Tibial nerve (tissue), 4 donors: ENCODE measurements at places on chromosomes 5 and 9.

DNA sequence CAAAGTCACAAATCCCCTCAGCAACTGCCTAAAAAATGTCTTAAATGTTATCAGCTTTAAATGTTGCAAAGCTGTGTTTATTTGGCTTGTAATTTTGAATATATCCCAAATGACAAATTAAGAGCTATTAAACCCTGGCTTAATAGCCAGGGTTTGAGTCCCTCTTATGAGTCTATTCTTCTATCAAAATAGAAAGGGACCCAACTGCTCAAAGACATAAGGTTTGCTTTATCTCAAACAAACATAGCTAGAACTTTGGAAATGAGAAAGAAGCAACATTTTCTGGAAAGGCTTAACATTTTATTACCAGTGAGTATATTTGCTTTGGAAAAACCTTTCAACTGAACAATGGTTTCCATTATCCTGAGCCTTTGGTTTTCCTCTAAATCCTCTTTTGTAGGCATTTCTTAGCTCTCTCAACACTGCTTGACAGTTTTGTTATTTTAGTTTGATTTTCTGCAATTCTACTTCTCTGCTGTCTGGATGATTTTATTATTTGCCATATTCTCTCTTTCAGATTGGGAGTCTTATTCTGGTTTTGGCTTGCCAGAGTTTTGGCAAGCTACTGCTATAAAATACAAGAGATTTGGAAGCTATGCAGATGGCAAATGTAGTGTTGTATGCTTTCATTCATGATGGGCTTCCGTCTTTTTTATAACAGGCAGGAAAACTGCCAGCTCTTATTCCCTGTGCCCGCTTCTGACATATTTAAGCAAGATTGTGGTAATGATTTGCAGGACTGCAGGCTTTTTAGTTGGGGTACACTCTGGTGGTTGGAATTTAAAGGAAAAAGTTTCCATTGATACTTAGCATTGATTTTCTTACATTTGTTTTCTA is 734.9 kb downstream of the DTWD2 start:
- no peak for DNase-seq

- no peak for DNase-seq
Observed at GRCh38 chr5:72949481-72949880, 6.4 kb upstream of the FCHO2 start.

GRCh38 chr5:7927466-7928375 is 58.8 kb downstream of the MTRR start:
- no peak for DNase-seq

DNA sequence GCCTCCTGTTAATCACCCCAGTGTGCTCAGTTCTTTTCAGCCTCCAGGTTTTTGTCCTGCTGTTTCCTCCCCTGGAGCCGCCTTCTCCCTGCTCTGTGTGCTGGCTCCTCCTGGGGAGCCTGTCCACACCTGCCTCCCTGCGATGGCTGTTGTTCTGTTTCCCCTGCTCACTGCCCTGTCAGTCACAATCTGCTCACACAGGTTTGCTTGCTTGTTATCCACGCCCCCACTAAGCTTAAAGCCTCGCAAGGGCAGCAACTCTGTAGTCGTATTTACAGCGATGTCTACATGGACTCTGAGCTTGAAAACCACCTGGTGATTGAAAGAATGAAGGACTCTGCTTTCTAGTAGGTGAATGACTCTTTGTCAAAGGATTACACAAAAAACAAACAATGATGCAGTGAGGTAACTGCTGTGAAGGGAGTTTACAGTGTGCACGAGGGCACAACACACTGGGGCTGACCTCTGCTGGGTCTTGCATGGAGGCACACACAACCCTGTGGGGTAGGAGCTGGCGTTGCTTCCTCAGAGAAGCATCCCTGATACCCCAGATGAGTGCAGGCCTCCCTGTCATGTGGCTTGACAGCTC is 39.6 kb upstream of the TEX48 start:
- no peak for DNase-seq

- DNase-seq = no peak
Observed at GRCh38 chr5:7886849-7887475, 18.0 kb downstream of the MTRR start.

- no peak for DNase-seq
Observed at GRCh38 chr9:32067261-32067660, 317.2 kb upstream of the ACO1 start.

DNA sequence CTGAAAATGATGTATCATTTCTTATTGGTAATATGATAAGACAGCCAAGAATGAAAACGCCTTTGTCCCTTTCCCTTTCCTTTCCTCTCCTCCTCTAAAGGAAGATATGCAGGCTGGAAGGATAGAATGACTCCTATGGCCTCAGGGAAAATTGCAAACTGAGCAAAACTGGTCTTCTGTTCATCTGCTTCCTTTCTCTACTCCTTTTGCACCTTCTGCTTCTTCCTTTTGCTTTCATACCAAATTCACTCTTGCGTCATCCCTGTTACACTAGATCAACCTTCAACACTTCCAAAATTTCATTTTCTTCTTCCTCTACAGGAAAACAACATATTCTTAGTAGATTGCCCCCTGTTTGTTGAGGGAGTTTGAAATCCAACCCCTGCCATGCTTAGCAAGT is 234.1 kb downstream of the ADAMTS6 start:
- DNase-seq = no peak

GRCh38 chr5:179769796-179770195 is 24.0 kb upstream of the LTC4S start:
- DNase-seq = no peak

DNA sequence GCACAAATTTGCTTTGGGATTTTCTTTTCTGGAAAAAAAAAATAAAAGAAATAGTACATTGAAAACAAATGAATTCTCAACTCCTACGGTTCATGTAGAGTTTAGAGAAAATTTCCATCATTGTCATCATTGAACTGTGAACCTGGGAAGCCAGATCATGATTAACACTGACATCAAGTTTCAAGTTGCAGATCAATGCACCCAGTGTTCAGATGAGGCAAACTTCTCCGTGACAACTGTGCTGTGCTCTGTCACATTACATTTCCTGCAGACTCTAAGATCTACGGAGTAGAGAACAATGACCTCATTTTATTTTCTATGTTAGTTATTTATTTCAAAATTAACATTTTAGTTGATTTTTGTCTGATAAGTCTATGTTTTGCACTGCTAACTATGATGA is 99.7 kb downstream of the MAP1B start:
- DNase-seq = no peak

GRCh38 chr5:82519558-82519957 is 241.4 kb upstream of the RPS23 start:
- DNase-seq = no peak

GRCh38 chr9:125586172-125586511 is 120.9 kb downstream of the MAPKAP1 start:
- no peak for DNase-seq
